Endothelial cell (in vitro differentiated cells): ENCODE measurements at places on chromosomes 11 and 22. TPM values are rescaled to one million over a fixed set of nuclear protein-coding genes. Genes with fewer than 3 reads are reported as not detected.

Gene PCNX3
- 76.1 TPM for total RNA-seq

Gene WT1
- not detected for total RNA-seq

Gene PKDREJ
- not detected for total RNA-seq

Gene OR52N4
- total RNA-seq: not detected

DNA sequence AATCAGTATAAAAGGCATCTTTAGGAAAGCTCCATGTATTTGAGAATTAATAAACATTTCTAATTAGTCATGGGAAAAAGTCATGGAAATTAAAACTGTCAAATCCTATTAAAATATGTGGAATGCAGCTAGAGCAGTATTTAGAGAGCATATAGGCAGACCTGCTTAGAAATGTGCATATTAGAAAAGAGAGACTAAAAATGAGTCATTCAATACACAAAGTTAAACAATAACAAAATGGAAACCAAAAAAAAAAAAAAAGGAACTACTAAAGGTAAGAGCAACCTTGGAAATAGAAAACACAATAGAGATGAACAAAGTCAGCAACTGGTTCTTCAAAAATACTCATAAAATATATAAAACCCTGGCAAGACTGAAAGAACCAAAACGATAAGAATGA is 59.7 kb upstream of the RASSF10 start:
- no peak for DNase-seq

DNA sequence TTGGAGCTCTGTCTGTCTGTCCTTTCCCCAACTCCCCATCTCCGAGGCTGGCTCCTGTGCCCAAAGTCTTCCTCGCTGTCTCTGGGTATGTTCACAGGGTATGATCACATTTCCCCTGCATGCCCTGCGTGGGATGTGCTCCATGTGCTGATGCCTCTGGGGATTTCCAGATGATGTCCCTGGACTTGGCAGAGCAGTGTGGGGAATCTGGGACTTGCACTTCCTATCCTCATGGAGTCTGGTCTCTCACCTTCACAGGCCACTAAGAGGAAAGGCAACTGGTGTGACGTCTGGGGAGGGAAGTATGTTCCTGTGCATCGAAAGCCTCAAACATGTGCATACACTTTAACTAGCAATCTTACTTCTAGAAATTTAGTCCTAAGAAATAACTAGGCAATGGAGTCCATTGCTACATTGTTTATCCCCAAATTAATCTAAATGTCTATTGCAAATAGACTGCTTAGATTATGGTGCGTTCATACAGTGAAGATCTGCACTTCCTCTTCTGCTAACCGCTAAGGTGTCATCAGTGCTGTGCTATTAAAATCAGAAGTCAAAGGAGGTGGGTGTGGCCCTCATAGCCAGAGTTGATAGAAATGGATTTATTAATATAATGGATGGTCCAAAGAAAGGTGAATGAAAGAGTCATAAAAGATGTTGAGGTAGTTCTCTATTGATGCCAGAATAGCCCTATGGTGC is 20.8 kb downstream of the TIMP3 start:
- DNase-seq: no peak

DNA sequence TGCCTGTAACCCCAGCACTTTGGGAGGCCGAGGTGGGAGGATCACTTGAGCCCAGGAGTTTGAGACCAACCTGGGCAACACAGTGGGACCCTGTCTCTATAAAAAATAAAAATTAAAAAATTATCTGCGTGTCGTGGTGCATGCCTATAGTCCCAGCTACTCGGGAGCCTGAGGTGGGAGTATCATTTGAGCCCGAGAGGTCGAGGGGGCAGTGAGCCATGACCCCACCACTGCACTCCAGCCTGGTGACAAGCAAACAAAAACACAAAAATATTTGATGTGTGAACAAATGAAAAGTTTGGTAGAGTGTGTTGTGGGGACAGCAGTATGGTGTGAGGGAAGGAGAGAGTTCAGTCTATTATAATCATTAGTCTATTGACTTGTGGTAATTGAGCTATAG is 90.8 kb upstream of the PARVA start:
- no peak for DNase-seq

GRCh38 chr22:24289741-24290163 is 19.1 kb downstream of the SPECC1L start:
- DNase-seq: no peak
